Mammary epithelial cell (primary cell): ENCODE measurements at places on chromosomes 13 and 19.

- DNase-seq = no peak
Measured at GRCh38 chr13:110454227-110454859, 107.2 kb downstream of the RAB20 start.

DNA sequence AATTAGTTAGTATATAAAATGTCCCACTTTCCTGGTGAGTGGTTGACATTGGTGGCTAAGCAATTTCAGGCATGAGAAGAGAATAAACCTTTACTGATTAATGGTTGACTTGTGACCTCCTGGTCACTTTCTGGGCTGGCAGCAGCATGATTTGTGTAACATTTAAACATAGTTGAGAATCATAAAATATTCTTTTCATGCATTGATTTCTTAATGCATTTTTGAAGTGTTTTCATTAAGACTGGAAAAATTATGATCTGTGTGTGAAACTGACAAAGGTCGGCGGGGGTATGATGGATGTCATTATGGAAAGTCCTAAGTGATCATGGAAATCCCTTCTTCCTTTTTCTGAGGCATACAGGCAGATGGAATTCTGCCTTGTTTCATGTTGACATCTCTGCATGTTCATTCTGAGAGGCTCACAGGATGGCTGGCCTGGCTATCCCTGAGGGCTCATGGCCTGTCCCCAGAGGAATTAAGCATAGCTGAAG is 98.7 kb upstream of the RNF113B start:
- no peak for DNase-seq

- DNase-seq = no peak
Measured at GRCh38 chr13:43773602-43774001, 13.2 kb downstream of the ENOX1 start.

GRCh38 chr13:66618702-66619101 is 611.4 kb downstream of the PCDH9 start:
- peak; percentile 14 for DNase-seq

- no peak for DNase-seq
Measured at GRCh38 chr13:24194447-24194846, 33.9 kb downstream of the SPATA13 start.

GRCh38 chr13:106589716-106590115 is 21.8 kb upstream of the ARGLU1 start:
- DNase-seq = no peak

GRCh38 chr19:55699221-55699620 is 24.2 kb downstream of the EPN1 start:
- no peak for DNase-seq

- no peak for DNase-seq
Measured at GRCh38 chr19:29626386-29626785, 20.3 kb downstream of the POP4 start.

DNA sequence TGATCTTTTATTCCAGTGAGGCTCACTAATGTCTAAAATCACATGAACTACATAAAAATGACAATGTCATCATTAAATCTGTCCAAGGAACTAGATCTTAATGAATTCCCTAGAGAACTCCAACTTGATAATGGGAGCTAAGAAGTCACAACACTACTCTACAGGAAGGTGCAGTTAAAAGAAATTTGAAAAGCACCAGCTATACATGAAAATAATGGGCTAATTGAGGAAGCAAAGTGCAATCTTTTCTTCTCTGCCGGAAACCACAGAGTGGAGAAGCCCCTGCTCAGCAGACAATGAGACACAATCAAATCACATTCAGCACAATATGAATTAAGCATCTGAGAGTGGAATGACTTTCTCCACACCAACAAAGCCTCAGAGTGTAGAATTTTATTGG is 261.7 kb downstream of the LHFPL6 start:
- no peak for DNase-seq

DNA sequence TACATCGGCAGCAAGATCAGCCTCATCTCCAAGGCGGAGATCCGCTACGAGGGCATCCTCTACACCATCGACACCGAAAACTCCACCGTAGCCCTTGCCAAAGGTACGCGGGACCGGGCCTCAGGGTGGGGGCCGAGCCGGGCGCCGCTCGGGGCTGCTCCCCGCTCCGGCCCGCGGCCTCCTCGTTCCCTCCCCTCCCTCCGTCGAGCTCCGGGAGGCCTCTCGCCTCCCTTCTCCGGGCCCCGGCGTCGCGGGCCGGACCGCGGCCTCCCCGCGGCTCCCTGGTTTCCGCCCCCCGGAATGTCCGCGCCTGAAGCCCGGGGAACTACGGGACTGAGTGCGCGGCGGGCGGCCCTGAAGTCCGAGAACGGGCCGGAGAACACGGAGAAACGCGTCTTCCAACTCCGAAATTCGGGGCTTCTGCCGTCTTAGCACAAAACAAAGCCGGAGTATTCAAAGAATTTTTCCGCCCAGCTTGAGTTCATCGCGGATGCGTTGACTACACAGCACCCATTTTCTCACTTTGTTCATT is 423 bp downstream of the LSM14A start:
- no peak for DNase-seq

- DNase-seq = no peak
Measured at GRCh38 chr13:108968566-108968965, 339.2 kb downstream of the MYO16 start.

DNA sequence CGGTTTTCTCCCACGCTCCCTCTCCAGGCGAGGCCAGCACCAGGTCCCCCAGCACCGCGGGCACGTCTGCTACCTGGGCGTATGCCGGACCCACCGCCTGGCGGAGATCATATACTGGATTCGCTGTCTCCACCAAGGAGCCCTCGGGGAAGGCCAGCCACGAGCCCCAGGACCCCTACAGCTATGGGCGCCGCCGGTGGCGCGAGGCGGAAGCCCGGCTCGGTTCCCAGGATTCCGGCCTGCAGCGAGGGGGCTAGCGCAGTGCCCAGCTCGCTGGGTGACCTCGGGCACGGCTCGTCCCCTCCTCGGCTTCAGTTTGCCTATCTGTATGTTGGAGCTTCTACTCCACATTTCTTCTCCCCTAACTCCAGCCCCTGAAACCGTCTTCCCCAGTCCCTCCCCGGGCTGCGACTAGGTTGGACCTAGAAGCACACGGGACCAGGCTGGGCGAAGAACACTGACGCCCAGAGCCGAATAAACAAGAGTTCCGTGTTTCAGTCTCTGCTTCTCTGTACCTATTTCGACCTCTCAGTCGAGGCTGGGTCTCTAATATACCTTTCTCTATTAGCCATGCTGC is 749 bp upstream of the CPT1C start:
- no peak for DNase-seq

GRCh38 chr19:7678971-7679751 is 1.5 kb upstream of the TRAPPC5 start:
- DNase-seq = no peak

- no peak for DNase-seq
Measured at GRCh38 chr19:4138445-4138844, 14.5 kb upstream of the MAP2K2 start.

GRCh38 chr13:85985797-85986196 is 186.6 kb upstream of the SLITRK6 start:
- DNase-seq = no peak

- no peak for DNase-seq
Measured at GRCh38 chr19:48480558-48481500, 11.7 kb downstream of the CYTH2 start.

GRCh38 chr19:31002518-31003244 is 346.6 kb downstream of the TSHZ3 start:
- no peak for DNase-seq

DNA sequence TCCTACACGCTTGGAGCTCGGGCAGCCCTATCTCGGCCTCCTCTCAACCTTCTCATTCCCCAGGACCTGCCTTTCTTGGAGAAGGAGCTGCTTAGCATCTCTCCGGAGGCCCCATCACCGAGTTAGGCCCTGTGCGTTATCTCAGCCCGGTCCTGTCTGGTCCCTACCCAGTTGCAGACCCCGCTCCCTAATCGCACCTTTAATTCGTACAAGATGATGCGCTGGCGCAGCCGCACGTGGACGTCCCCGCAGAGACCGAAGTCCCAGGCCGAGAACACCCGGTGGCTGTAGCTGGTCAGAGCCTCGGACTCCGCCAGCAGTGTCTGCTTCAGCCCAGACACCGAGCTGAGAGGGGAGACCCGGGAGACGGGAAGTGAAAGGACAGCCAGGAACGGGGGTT is 5.7 kb upstream of the LENG1 start:
- no peak for DNase-seq

DNA sequence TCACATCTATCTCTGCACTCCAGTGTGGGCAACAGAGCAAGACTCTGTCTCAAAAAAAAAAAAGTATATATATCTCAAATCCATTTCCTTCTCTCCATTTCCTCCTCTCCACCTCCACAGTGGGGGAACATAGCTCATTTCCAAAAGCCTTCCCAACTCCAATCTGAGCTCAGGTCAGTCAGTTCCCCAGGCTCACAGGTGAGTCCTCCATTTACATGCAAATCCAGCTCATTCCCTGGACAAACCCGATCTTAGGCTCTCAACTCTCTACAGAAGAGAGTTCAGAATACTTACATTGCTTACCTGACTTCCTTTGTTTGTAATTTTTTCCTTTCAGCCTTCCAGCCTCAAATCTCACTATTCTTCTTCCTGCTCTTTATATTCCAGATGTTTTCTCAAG is 518.3 kb downstream of the GPC6 start:
- no peak for DNase-seq

- DNase-seq = no peak
Measured at GRCh38 chr19:46497773-46498172, 2.1 kb upstream of the PNMA8B start.

DNA sequence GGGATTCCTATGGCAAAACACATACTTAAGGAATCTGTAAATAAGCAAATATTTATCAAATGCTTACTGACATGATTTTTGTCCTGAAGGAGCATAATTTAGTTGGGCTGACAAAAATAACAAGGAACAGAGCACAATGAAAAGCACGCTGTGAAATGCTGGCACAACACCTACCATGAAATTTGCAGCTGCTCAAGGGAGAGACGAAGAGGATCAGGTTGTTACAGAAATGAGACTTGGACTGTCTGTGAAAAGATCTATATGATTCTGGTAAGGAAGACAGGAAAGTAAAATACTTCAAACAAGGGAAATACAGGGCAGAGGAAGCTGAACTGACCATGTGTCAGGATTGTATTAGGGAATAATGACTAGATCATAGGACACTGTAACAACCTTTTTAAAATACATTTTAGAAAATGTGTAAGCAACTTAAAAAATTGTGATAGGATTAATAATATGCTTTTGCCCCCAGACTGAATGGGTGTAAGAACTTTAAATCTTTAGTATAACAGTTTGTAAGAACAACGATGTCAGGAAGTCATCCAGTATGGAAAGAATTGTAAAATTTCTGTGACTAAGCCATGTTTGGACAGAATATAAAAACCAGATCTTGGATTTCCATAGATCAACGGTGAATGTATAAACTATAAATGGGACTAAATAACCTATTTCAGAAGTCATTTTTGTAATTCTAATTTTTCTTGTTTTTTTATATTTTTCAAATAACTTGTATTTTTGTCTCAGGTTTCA is 1556.0 kb downstream of the EFNB2 start:
- DNase-seq = no peak

GRCh38 chr13:30107521-30108136 is 199.7 kb downstream of the KATNAL1 start:
- peak; percentile 79 for DNase-seq

DNA sequence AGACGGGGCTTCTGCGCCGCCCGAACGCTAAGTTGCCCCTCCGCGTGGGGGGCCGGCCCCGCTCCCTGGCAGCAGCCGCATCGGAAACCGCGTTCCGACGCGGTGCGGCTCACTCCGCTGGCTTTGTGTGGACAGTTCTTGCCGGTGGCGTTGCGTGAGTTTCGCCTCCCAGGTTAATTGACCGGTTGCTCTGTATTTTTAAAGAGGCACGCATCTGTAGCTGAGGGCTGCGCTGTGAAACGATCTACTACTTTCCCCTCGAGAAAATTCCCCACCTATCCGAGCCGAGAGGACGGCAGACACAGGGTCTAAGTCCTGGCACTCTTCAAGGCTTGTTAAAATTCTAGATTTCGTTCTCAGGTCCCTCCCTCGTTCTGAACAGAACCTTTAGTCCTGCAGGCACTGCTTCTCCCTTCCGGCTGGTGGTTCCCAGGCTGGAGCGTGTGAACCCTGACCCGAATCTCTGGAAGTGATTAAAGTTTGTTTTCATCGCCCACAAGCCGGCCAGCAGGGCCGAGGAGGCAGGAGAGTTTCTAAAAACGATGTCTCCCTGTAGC is 933 bp downstream of the ARHGEF7 start:
- DNase-seq = no peak

DNA sequence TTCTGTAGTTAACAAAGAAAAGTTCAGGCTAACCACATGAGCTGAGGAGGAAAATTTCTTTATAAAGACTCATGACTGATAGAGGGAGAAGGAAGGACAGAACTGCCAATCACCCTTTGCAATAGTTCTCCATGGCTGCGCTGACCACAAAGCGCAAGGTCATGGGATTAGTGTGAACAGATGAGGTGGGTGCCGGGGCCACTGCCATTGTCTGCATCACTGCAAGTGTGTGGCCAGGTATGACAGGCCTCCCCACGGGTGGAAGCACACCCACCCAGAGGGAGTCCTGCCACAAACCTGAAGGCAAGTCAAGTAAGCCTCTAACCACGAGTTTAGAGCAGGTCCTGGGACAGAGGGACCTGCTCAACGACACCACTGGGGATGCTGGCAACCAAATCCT is 128.1 kb downstream of the TUBA3C start:
- no peak for DNase-seq

DNA sequence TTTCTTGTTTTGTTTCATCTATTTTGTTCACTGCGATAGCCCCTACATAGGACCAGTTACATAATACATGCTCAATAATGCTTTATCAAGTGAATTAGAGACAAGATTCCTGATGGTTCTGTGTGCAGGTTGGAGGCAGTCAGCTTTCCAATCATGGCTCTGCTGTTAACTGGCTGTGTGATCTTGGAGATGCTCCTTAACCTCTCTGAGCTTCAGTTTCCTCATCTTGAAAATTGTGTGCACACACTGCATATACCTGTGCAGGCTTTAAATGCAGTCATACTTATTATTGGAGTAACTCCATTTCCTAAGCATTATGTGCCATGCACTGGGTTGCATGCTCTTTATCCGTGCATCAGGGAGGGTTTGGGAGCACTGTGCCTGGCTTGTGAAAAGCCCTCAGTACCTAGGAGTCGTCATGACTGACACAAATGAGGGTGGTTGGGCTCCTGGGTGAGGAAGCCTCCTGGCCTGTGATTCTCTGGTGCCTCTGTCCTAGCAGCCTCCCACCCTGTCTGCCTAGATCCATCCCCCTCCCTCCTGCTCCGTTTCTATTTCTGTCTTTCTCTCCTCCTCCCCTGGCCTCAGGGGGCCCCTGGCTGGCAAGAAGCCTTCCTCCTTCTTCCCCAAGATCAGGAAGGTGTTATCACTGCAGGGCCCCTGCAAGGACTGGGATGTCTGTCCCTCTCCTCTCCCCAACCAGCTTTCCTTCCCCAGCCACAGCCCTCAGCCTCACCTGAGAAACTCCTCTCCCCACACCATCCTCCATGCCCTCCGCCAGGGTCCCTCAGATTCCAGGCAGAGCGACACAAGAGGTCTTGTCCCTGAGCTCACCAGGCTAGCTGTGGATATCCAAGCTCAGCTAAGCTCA is 8.7 kb downstream of the IFNL1 start:
- no peak for DNase-seq

GRCh38 chr13:103605546-103606326 is 539.5 kb upstream of the SLC10A2 start:
- no peak for DNase-seq
